GM23338 (cell line): ENCODE measurements at places on chromosomes 6 and 20. TPM values are rescaled to one million over a fixed set of nuclear protein-coding genes. Genes with fewer than 3 reads are reported as not detected.

GRCh38 chr20:7841971-7842310, 98.3 kb downstream of the HAO1 start:
- no peak for DNase-seq

- no peak for DNase-seq
Observed at GRCh38 chr20:59014680-59015389, 4.4 kb upstream of the TUBB1 start.

- DNase-seq = no peak
Observed at GRCh38 chr20:63092660-63093215, 86.0 kb upstream of the BHLHE23 start.

DNA sequence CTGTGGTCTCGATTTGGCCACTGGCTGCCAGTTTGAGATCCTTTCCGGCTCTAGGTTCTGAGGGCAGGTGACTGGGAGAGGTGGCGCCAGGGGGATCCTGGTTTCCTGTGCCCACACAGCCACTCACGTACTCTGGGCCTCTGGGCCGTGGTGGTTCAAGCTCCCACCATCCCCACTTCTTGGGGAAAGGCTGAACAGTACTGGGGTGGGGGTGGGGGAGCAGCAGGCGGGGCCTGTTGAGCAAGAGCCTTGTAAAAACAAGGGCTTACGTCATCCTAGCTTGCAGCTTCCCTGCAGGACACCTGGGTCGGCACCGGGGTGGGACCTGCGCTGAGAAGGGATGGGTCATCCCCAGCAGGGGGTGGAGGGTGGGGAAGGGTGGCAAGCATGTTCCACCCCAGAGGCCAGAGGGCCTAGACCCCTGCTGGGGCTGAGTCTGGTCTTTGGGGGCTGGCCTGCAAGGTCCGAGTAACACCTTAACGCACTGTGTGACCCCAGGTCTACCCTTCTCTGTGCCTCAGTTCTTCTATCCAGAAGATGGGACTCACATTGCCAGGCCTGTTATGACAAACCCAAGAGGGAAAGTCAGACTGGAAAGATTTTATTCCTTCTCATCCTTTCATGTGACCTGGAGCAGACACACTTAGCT, 3.1 kb upstream of the CEBPB start:
- peak; percentile 46 for DNase-seq

DNA sequence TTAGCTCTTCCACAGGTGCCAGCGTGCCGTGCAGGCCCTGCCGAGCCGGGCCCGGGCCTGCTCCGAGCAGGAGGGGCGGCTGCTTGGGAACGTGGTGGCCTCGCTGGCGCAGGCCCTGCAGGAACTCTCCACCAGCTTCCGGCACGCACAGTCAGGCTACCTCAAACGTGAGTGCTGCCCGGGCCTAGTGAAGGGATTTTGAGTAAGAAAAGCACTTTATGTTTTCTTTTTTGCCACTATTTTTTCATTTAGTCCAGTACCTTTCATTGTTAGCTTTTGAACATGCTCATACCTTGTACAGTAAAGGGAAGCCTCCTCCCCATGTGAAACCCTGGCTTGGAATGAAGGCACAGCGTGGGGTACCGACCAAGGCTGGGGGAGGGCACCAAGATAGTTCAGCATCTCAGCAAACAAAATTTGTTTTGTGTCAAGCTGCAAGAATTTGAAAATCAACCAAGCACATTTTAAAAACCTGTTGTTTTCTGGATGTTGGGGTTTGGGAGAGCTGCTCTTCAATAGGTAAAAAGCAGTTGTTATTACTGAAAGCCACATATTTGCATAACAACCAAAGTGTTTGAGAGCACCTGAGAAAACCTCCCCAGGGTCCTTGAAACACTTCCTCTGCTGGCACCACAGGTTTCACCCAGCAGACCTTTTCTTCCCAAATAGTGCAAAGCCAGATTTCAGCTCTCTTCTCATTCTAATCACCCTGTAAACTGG, 18.4 kb downstream of the STX16 start:
- DNase-seq = peak; percentile 94

- no peak for DNase-seq
Observed at GRCh38 chr6:26570027-26570809, 26.5 kb upstream of the ABT1 start.

Gene SPINT4
- not detected in 2 replicates for total RNA-seq

DNA sequence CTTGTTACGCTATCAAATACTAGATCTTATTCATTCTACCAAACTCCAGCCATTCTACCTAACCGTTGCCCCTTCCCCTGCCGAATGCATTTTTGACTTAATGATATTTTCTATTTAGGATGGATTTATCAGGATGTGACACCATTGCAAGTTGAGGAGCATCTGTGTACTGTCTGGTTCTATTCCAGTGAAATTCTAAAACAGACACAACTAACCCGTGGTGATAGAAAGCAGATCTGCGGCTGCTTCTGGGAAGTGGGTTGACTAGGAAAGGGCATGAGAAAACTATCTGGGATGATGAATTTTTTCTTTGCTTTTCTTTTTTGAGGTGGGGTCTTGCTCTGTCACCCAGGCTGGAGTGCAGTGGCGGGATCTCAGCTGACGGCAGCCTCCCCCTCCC, 20.7 kb upstream of the SRC start:
- no peak for DNase-seq

DNA sequence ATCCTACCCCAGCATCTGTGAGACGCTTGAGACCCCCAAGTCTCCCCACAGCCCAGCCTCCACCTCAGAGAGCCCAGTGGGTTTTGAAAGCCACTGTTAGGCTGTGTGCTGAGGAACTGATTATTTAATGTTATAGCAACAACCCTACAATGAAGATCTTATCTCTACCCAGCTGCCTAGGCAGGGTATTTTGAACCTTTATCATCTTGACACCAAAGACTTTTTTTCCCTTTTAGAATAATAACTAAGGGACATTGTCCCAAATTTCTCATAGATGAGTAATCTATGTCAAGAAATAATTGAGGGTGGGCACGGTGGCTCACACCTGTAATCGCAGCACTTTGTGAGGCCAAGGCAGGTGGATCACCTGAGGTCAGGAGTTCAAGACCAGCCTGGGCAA, 26.2 kb downstream of the HM13 start:
- DNase-seq = no peak

- peak; percentile 57 for DNase-seq
Observed at GRCh38 chr20:64063389-64064144, 569 bp downstream of the TCEA2 start.

Gene COX4I2
- total RNA-seq = not detected in 2 replicates

DNA sequence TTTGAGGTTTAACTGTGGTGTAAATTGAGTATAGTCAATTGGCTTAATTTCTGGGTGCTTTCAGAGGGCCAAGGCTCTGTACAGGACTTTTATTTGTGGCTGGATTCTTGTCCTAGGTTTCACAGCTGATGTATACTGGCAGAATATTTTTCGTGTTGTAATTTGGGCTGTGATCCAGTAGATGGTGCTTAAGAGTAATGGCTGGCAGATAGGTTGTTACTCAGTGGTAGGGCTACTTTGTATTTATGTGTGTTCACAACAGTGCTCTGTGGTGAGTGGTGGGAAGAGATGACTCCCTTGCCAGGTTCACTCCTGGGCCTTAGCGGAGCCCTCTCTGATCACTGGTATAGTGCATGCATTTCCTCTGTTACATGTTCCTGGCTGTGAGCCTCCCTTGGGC, 34.5 kb upstream of the FERMT1 start:
- DNase-seq = peak; percentile 21

DNA sequence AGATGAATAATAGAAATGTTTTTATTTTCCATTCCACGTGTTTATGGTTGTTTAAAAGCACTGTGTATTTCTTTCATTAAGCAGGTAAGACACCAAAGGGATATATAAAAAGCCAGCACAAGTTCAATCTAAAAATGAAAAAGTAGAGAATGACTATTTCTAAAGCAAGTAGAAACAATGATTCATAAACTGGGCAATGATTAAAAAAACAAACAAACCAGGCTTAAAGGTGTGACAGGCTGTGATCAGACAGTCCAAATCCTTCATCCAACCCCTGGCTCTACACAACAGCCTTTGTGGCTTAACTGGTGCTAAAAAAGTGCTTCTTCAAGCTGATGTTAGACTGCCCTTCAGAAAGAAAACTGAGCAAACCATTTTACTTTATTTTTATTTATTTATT, 45.7 kb upstream of the TSHZ2 start:
- DNase-seq = no peak

Gene ELOVL2
- total RNA-seq = 1.6 and 1.7 TPM in 2 replicates

GRCh38 chr6:110688661-110689268, 126.5 kb downstream of the CDK19 start:
- DNase-seq = peak; percentile 10

GRCh38 chr6:50602292-50602691, 111.0 kb upstream of the TFAP2D start:
- peak; percentile 74 for DNase-seq

DNA sequence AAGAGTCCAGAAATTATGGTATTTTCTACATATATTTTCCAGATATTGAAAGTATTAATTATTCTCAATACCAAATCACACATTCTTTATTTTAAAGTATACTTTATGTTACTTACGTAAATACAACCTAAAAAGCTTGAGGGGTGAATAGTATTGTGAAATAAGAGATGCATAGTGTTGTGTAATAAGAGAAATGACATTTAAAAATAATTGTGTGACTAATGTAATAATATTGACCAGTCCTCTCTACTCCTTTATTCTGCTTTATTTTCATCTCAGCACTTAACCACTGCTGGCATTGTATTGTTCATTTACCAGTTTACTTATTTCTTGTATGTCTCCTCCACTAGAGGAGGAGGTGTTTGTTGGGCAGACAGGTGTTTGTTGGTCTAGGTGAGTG, 135.6 kb downstream of the EYA4 start:
- DNase-seq = no peak

GRCh38 chr20:21707999-21708737, 2.7 kb downstream of the PAX1 start:
- DNase-seq = peak; percentile 36

Gene TRDN
- 23.1 and 35.5 TPM in 2 replicates for total RNA-seq
